ENCODE measurements at places on chromosomes 16 and 17.
A peak's percentile ranks its signal among the peaks of the same experiment; 100 is the strongest.

- no peak for DNase-seq
These were observed 57.9 kb upstream of the CES5A start for GRCh38 chr16:55933038-55933437.

DNA sequence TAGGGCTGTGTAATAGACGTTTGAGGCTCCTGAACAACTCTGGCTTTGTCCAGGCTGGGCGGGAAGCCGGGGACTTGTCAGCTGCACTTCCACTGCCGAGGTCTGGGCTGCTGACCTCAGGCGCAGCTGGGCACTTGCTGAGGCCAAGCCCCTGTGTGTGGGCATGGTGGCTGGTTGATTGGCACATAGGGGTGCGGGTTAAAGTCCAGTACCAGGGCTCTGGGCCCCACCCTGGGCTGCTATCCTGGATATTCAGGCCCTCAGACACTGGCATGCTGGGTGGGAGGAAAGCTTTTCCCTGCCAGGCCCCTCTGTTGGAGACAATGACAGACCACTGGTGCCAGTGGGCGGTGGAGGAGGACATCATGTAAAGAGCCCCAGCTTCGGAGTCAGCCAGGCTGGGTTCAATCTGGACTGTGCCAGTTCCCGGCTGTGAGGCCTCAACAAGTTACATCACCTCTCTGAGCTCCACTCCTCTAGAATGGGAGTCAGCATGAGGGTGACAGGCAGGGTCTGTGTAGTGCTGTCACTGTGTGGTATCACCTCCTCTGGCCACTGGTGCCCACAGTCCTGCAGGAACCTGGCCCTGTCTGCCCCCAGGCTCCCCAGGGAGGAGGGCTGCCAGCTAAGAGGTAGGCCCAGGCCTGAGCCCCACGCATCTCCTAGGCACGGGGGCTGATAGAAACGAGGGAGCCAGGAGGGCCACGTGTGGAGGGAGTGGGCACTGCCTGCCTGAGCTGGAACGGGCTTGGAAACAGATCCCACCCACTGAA lies 42.5 kb downstream of the PSME3IP1 start:
- peak; percentile 68 for DNase-seq

GRCh38 chr17:82200743-82201497 lies 11.7 kb downstream of the CCDC57 start:
- no peak for DNase-seq

DNA sequence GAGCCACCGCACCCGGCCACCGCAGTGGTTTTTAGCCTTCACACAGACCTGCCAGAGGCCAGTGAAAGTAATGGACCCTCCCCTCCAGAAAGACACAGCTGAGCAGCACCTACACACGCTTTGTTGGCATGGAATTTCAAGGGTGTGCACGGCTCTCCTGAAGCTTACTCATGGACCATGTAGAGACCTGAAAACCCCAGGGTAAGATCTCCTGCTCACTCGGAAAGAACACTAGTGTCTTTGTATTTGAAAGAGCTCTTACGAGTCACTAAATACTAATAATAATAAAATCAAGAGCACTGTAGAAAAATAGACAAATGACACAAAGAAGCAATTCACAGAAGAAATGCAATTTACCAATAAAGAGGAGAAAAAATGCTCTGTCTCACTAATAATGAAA lies 20.0 kb downstream of the SLC43A2 start:
- no peak for DNase-seq

GRCh38 chr17:33777674-33778073 lies 477.4 kb upstream of the CCL2 start:
- no peak for DNase-seq

- DNase-seq, result no peak
These were observed 131.9 kb upstream of the ZFHX3 start for GRCh38 chr16:73179705-73180331.

DNA sequence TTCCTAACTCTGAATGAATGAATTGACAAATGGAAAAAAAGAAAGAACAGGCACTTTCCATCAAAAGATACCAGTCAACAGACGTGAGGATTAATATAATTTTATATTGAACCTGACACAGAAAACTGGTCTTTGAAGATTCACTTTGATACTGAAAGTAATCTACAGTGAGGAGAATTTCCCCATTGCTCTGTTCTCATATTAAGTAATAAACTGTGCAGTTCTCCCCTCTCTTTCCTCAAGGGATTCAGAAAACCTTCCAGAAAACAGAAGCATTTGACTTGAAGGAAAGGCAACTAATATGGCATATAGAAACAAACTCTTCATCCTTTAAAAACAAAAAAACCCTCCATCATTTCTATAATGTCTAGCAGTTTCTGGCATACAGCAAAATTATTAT lies 2.2 kb downstream of the TEX2 start:
- no peak for DNase-seq

GRCh38 chr16:82701442-82701955 lies 74.7 kb downstream of the CDH13 start:
- no peak for DNase-seq

All from mesenteric fat pad (tissue), 1 donor.